Lower lobe of right lung (tissue), 2 donors: ENCODE measurements at places on chromosomes 6 and 20.

- no peak for DNase-seq
These were observed 169.2 kb downstream of the OR2B2 start for GRCh38 chr6:27742833-27743573.

DNA sequence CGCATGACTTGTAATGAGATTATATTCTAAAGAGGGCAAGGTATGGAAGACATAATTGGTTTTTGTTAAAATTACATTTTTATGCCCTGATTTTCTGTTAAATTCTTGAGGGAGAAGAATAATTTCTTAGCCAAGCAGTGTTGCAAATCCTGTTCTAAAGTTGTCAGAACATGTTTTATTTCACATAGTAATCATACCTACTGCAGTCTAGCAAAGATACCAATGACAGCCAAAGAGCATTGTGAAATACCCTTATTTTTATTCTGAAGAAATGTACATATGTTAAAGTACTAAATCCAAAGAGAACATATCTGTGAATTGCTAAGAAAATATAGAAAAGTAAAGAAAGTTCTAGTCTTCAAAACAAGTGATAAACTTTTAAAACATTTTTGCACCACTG, 39.6 kb upstream of the SMIM8 start:
- no peak for DNase-seq

DNA sequence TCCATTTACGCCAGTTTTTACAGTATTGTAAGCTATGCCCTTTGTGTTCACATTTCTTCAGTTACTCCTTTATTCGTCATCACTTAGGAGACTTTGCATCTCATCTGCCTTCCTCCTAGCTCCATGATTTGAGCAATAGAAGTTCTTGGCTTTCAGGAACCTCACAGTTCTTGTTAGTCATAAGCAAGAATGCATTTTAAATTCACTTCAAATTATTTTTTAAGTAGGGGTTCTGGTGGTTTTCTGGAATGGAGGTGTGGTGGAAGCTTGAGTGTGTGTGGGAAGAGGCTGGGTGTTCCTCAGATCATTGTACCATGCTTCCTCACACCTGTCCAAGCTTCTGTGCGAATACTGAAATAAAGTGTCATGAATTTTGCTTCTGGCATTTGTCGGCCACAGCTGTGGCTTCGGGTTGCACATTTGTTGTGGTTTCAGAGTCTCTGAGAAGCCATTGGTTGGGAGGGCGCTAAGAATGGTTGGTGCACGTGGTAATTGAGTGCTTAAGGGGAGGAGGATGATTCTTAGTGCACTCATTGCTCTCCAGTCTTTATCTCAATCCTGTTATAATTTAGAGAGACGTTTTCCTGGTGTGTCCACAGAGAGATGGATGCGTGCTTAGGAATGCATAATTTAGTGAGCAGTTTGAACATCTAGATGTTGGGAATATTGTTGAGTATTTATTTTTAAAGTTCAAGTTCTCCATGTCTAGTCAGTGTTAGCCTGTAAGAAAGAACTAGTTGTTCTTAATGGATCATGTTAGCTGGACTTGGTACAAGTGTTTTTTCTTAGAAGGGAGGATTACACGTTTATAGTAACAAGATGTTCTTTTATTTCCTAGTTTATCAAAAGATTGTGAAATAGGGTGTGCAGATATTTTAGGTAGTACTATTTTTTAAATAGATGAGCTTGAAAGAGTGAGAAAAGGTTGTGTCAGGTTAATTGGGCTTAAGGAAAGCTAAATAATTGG, 31.9 kb downstream of the FOXO3 start:
- no peak for DNase-seq

DNA sequence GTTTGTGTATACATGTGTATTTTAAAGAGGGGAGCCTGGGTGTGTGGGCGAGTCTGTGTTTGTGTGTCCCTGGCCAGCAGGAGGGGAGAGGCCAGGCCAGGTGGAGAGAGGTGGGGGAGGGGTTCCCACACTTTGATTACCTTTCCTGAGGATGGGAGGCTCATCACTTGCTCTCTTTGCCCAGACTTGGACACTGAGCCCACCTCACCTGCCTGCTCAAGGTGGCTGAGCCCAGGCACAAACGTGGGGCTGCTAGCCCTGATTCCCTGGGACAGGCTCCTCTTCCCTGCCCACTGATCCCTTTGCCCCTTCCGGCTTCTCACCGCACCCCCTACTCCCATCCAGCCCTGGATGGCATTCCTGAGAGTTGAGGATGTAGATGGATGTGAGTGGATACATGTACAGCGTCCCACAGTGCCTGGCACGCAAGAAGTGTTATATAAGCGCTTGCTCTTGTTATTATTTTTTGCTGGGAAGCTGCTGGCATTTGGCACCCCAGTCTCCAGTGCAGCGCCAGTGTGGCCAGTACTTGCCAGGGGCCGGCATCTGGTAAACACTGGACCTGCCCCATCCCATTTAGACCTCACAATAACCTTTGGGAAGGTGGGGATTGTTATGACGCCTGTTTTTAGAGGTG, 2.7 kb downstream of the CEBPB start:
- no peak for DNase-seq

- no peak for DNase-seq
These were observed 330.3 kb upstream of the PRDM1 start for GRCh38 chr6:105755885-105756284.

DNA sequence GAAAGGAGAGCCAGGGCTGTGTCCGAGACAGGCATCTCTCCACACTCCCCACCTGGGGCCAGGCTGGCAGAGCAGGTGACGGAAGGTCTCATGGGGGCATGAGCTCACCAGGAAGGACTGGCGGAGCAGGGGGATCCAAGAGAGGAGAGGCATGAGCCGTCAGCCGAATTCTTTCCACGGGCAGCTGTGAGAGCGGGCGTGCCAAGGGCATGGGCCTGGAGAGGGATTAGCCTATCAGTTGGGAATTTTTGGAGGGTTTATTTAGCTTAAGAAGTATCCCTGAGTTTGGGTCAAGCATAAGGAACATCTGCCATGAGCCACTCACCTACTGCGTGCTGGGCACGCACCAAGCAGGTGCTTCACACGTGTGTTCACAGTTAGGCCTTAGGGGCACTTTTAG, 60.2 kb upstream of the ZNFX1 start:
- DNase-seq: no peak

- DNase-seq: no peak
These were observed 205.9 kb downstream of the HACE1 start for GRCh38 chr6:104653781-104654180.

DNA sequence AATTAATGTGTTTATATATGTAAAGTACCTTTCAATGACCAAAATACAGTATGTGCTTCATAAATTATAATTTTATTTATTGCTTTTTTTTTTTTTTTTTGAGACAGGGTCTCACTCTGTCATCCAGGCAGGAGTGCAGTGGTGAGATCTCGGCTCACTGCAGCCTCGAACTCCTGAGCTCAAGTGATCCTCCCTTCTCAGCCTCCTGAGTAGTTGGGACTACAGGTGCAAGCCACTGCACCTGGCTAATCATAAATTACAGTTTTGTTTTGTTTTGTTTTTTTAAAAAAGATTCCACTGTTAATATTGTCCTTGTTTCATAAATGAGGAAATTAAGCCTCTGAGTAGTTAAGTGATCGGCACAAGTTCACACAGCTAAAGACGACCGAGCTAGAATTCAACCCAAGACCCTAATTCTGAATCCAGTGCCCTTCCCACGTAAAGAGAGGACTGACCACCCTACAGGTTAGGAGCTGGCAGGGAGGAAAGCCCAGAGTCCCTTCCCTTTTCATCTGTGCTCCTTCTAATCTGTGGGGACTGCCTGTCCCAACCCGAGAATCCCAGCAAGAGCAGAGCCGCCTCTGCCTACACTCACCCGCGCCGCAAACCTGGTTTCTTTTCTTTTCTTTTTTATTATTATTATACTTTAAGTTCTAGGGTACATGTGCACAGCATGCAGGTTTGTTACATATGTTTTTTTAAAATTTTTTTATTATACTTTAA, 8.5 kb upstream of the GDF5 start:
- DNase-seq: no peak

- no peak for DNase-seq
These were observed 69.3 kb upstream of the SYNJ2 start for GRCh38 chr6:157912326-157912725.

DNA sequence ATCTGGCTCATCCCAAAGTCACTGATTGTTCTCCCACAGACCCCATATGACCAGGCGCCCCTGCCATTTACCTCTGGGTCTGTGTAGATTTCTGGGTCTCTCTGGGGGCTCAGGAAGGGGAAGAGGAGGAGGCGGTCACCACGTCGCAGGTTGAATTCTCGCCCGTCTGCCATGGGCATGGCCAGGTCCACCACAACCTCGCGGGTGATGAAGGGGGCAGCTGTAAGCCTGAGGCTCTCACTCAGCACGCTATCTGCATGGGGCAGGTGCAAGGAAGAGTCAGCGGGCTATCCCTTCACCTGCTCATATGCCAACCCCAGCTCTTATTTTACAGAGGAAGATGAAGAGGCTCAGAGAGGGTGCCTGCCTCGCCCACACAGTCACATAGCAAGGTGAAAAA, 30.5 kb upstream of the KCNB1 start:
- DNase-seq: no peak
